ENCODE measurements at places on chromosomes 7 and 10.

- peak; percentile 28 for DNase-seq
Measured at GRCh38 chr7:2663121-2663886, 24.7 kb upstream of the AMZ1 start.

- DNase-seq = no peak
Measured at GRCh38 chr10:109882251-109883057, 40.9 kb downstream of the XPNPEP1 start.

- DNase-seq = peak; percentile 0
Measured at GRCh38 chr10:106043863-106044262, 1120.6 kb downstream of the SORCS1 start.

DNA sequence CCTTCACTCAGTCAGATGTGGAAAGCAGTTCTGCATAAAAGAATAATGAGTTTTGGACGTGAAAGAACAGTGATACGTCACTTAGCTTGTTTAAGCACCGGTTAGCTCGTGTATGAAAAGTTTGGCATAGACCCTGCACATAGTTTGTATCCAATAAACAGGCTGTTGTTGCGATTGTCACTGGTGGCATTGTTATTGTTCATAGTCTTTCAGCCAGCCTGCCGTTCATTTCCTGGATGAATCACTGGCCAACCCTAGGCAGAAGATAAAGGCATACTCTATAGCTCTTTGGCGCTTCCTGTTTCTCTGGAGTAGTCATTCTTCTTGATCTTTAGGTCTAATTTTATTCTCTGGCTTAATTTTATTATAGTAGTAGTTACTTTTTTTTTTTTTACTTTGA lies 57.8 kb upstream of the ANKRD30A start:
- no peak for DNase-seq

DNA sequence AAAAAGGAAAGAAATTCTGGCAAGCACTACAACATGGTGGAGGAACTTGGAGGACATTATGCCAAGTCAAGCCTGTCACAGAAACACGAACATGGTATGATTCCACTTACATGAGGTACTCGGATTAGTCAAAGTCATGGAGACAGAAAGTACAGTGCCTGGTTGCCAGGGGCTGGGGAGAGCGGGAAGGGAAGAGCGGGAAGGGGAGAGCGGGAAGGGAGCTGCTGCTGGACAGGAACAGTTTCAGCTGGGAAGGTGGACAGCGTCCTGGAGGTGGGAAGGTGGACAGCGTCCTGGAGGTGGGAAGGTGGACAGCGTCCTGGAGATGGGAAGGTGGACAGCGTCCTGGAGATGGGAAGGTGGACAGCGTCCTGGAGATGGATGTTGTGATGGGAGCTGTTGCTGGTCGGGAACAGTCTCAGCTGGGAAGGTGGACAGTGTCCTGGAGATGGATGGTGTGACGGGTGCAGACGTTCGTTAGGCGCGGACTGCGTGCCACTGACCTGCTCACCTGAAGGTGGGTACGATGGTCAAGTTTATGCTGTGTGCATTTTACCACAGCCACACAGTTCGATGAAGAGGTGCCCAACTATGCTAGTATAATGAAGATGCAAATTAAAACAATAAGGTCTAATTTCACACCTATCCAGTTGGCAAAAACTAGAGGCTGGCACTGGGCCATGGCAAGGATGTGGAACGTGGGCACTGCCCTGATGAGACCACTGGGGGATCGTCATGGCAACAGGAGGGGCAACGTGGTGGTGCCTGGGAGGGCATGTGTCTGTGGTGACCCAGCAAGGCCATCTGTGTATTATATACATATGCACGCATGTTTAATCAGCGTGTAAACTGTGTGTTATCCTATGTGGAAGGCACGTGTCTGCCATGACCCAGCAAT lies 103.8 kb downstream of the NKX6-2 start:
- DNase-seq = no peak

GRCh38 chr7:22110227-22110839 lies 164.6 kb upstream of the CDCA7L start:
- DNase-seq = peak; percentile 76

GRCh38 chr7:33673029-33673700 lies 232.2 kb upstream of the BMPER start:
- no peak for DNase-seq

GRCh38 chr7:98396768-98397167 lies 4.1 kb downstream of the BAIAP2L1 start:
- DNase-seq = no peak

DNA sequence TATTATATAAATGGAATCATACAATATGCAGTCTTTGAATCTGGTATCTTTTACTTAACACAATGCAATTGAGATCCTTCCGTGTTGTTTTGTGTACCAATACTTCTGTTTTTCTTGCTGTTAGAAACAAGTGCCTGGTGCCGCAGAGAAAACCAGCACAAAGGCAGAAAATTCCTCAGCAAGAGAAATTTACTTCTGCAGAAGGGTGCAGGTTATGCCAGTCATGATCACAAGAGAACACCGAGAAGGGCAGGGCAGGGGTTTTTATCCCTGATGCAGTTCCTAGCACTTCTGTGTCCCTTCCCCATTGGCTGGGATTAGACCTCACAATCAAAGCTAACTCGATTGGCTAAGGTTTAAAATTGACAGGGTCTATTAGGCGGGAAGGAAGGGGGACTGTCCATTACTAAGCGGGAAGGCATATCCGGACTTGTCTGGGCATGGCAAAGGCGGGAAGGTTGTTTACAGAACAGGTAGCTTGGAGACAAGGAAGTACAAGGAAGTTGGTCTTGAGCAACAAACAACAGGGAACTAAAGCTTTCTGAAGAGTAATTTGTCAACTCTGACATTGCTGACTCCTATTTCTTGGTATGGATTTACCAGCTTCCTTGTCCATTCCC lies 2.4 kb upstream of the ZNF33B start:
- no peak for DNase-seq

DNA sequence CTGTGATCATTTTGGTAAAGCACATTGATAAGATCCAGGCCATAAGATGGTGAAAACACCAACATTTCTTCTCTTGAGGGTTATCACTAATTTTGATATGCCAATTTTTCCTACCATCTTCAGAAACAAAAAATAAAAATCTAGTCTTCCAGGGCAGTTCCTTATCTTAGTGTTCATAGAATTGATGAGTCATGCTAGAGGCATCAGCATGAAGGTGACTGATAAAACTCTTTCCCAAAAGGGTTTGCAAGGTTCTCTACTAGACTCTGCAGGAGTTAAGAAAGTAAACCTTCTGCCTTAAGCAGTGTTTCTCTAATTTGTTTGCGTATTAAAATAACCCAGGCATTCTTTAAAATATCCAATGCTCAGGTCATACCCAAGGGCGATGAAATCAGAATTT lies 483.1 kb upstream of the CNTNAP2 start:
- DNase-seq = peak; percentile 51

GRCh38 chr7:29622335-29623265 lies 59.0 kb downstream of the PRR15 start:
- peak; percentile 94 for DNase-seq

DNA sequence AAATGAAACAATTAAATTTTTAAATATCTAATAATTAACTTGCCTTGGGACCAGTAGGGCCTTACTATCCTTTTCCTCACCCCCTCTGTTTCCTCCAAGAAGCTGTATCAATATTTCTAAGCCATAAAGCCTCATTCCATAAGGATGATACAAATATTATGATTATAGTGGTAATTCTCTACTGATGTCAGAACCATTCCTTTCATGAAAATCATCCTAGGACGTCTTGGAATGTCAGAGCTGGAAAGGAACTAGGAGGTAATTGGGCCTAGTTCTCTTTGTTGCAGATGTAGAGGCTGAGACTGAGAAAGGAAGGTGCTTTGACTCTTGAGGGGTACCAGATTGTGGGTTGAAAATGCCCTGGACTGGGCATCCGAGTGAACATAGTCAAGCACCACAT lies 766.7 kb upstream of the GHITM start:
- DNase-seq = no peak

DNA sequence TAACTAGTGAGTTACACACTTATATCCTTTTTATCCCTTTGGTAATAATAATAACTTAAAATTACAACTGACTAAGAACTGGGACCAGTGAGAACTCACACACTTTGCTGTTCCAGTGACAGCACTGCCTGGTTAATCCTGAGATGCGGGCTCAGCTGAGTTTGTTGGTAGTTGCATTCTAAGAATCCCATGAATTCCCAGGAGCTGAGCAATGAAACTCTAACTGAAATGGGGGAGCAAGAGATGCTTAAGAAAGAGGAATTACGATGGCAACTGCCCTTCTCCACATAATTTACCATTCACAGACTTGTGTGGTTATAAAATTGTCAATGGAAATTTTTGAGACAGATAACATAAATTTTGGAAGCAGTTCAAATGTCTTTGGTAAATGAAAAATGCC lies 659.4 kb downstream of the MAGI2 start:
- peak; percentile 46 for DNase-seq

DNA sequence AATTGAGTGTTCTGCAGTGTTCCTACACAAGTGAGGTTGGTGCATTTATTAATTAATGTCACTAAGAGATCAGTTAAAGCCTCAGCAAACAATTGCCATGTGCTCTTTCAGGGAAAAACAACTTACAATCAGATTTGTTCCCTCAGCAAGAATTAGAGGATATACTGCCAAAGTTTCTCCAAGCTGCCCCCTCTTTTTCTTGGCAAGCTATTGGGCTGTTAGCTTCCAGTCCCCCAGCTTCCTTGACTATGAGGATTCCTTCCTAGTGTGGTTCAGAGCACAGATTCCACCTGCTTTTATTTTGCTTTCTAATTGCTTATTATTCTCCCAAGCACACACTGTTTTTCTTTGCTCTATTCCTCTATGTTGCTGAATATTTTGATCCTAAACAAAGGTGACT lies 112.7 kb downstream of the RBM20 start:
- no peak for DNase-seq

DNA sequence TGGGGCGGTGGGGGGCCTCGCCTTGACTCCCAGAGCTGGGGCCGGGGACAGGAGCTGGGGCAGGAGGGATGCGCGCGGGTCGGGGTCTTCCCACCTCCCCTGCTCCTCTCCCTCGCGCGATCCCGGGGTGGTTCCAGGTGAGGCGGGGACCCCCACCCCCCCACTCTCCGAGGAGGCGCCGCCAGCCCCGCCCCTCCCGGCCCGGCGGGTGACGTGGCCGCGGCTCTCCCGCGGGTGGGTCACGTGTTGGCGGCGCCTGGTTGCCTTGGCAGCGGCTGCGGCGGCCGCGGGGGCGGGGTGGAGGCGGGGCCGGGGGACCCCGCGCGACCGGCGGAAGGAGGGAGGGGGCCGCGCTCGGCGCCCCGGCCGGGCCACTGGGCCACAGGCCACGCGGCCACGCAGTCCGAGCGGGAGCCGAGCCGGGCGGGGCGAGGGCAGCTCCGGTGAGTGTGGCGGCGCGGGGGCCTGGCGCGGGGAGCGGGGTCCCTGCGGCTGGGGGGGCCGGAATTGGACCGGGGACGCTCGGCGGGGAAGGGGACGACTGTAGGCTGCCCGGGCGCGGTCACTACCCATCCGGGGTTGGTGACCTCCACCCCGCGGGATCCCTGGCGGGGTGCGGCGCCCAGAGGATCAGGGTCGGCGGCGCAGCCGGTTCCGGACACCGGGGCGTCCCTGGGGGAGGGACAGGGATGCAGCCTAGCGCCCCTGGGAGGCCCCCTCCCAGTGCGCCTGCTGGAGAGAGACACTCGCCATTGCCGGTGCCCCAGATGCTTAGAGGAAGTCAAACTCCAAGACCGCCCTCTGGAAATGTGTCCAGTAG lies at the start of gene ORAI2:
ORAI2 (plus strand) TSS at position 357 of the 820 bp plus-strand sequence. CDS start 5,382 bp downstream, outside the sequence.
- peak; percentile 71 for DNase-seq

DNA sequence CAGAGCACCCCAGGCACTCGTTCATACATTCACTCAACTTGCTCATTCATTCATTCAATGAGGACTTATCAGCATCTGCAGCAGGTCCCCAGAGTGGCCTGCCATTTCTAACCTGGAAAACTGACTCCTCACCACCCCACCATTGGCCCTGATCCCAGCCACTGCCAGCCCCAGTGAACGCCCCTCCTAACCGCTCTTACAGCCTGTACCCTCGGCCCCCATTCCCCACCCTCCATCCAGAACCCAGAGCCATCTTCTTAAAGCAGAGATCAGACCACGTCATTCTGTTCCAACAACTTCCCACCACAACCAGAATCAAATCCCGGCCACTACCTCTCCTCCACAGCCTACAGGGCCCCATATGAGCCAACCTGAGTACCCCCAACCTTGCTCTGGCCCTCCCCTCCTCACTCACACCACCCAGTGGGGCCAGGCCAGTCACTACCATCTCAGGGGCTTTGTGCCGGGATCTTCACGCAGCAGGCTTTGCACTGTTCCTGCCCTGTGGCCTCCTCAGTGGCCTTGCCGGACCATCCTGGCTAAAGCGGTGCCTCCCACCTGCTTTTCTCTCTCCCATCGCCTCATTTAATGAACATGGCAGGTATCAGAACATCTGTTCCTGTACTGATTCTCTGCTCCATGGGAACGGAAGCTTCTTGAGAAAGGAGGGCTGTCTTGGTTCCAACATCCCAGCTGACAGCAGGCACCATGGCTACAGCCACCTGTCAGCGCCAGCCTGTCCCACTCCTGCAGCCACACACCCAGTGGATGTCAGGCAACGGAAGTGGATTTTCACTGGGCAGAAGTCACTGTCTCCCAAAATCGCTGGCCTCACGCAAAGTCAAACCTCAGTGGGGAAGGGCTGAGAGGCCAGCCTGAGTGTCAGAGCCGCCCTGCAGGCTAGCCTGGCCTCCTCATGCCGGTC lies 45.4 kb downstream of the FAM53B start:
- no peak for DNase-seq

GRCh38 chr10:29598851-29599311 lies 35.9 kb downstream of the SVIL start:
- DNase-seq = no peak

DNA sequence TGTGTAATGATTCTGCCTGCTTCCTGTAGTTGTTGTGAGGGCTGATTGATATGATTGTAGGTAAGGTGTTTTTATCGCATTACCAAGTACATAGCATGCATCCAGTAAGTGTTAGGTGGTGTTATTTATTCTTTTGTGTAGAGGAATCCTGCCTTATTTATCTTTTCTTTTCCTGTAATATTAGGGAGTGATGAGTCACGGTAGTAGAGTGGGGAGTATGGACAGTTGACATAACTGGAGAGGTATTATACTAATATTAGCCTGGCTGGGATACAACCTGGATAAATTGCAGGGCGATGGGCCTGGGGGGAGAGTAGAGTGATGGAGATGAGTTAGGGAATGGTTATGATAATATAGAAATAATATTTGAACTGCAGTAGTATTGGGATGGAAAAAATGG lies 9.8 kb downstream of the SDK1 start:
- DNase-seq = no peak

DNA sequence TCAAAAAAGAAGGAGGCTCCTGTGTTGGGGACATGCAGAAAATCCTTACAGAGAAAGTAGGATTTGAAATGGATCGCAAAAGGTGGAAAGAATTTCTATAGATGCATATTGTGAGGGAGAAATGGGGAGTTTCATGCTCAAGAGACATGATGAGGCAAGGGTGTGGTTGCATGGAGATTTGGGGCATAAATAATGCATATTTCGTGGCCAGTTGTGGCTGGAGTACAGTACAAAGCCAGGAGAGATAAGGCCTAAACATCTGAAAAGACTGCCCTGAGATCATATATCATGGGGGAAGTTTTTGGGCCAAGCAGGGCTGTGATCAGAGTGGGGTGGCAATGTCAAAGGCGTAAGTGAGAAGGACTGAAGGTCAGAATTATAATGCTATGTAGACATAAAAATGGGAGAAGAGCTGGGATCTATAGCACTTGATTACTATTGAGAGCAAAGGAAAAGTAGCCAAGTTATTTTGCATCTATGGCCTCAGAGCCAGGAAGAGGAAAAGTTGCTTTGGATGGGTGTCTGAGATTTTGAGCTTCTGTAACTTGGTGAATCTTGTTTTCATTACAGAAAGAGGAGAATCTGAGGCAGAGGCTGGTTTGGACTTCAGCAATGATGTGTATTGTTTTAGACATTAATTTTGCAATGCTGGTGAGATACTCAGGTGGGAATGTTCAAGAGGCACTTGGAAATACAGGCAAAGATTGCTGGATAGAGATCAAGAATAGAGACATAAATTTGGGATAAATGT lies 166.6 kb downstream of the INHBA start:
- no peak for DNase-seq
